ENCODE measurements at places on chromosomes 2 and 18.

DNA sequence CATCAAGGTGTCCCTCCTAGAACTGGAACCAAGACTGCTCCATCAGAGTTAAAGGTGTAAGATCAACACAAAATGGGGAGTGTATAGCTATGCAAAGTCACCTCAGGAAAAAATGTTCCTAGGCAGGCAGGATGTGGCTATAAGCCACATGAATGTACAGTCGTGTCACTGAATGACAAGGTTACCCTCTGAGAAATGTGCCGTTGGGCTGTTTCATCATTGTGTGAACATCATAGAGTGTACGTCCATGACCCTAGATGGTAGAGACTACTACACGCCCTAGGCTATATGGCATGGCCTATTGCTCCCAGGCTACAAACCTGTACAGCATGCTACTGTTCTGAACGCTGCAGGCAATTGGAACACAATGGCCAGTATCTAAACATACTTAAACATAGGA, 24.5 kb downstream of the TYMS start:
- no peak for DNase-seq

DNA sequence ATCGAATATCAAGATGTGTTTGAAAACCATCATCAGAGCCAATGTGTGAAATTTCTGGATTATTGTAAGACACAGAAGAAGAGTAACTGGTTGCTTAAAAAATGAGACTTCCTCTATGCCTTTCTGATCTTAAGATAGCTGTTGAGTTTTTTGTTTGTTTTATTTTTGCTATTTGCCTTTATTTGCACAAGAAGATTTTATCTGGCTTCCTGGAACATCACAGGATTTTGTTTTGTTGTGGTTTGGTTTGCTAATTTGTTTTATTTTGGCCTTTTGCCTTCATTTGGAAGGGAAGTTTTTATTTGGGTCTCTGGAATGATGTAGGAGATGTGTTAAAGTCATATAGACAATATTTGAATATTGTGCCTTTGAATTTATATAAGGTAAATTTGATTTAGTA, 3.9 kb upstream of the CYTIP start:
- no peak for DNase-seq

DNA sequence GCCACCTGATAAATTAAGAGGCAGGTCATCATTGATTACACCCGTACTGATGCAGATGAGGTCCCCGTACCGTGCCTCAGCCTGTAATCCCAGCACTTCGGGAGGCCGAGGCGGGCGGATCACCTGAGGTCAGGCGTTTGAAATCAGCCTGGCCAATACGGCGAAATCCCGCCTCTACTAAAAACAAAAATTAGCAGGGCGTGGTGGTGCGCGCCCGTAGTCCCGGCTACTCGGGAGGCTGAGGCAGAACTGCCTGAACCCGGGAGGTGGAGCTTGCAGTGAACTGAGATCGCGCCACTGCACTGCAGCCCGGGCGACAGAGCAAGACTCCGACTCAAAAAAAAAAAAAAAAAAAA, 683 bp upstream of the ENOSF1 start:
- no peak for DNase-seq

DNA sequence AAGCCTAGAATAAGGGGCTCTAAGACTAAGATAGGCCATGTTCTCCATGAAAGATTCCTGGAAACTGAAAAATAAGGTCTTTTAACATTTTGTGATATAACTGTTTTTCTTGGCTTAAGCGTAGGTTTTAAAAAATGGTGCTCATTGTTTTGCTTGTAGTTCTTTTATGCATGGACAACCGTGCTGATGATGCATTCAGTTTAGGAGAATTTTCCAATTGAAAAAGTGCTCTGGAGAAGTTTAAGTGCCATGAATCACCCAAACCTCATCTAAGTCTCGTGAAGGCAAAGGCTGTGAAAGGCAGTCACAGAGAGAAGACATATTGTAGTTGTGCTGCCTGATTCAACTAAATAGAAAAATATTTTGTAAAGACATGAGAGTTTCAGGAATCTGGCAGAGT, 111.8 kb upstream of the GAREM1 start:
- no peak for DNase-seq

DNA sequence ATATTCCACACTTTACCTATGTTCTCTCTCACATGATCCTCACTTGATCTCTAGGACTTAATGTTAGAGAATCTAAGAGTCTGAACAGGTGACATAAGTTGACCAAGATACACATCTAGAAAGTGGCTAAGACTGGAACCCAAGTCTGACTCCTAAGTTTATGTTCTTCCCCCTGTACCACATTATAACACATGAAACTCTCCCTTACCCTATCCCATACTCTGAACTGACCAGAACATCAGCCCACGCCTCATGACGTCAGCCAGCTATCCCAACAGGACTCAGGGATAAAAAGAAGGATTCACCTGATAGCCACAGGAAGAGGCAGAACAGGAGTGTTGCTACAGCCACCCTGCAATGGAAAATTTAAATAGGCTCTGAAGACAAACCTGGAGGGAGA, 392.2 kb downstream of the ZEB2 start:
- no peak for DNase-seq

GRCh38 chr2:74327627-74328026, 15.6 kb downstream of the SLC4A5 start:
- no peak for DNase-seq

- no peak for DNase-seq
These were observed 72.8 kb upstream of the ZEB2 start for GRCh38 chr2:144592500-144593256.

GRCh38 chr18:46337271-46337670, 233.1 kb downstream of the HAUS1 start:
- no peak for DNase-seq

- no peak for DNase-seq
These were observed 103.5 kb downstream of the SPTBN1 start for GRCh38 chr2:54559593-54560145.

DNA sequence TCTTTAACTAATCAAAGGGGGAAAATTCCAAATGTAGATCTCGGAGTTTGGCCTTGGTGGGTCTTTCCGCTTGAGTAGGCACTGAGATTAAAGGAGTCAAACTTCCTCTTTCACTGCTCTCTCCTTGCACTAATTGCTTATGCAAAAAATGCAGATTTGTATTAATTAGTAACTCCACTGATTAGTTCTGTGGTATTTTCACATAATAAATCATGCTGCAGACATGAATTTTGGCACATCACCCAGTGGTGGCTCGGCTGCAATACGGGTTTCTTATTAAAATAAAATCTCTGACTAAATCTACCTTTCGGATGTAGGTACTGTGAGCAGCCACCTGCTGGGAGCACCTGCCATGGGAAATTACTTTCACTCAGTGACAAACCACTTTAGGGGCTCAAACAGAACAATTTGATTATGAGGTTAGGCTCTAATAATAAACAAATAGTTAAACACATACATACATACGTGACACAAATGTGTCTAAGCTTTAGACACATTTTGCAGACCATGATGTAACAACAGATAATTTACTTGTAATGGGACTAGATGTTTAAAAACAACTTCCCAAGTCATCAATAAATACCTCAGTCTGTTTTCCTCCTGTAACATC, 6.4 kb upstream of the NEUROD1 start:
- no peak for DNase-seq

GRCh38 chr18:8938817-8939216, 163.7 kb upstream of the NDUFV2 start:
- DNase-seq = no peak

- no peak for DNase-seq
These were observed 54.8 kb downstream of the CAVIN2 start for GRCh38 chr2:191791953-191792560.

- DNase-seq = no peak
These were observed 56.1 kb upstream of the DNMT3A start for GRCh38 chr2:25397777-25398176.

- no peak for DNase-seq
These were observed 199.5 kb upstream of the MEIS1 start for GRCh38 chr2:66235428-66235827.
